Melanocyte of skin (primary cell): ENCODE measurements at places on chromosomes 2 and 18. TPM values are rescaled to one million over a fixed set of nuclear protein-coding genes. Genes with fewer than 3 reads are reported as not detected.

The DSG1 gene
- not detected in 2 replicates for total RNA-seq

The IL36RN gene
- not detected in 2 replicates for total RNA-seq

The MPHOSPH10 gene
- total RNA-seq, result 16.0 and 19.7 TPM in 2 replicates

The GKN2 gene
- not detected in 2 replicates for total RNA-seq

The ANKRD36C gene
- total RNA-seq, result 39.9 and 59.2 TPM in 2 replicates

The IGFBP2 gene
- total RNA-seq, result 0.67 and 3.1 TPM in 2 replicates

The SMAD2 gene
- 28.6 and 81.3 TPM in 2 replicates for total RNA-seq
